ENCODE measurements at places on chromosomes 6 and 20.
A peak's percentile ranks its signal among the peaks of the same experiment; 100 is the strongest.

- no peak for DNase-seq
Observed at GRCh38 chr6:127924440-127924839, 23.6 kb upstream of the THEMIS start.

GRCh38 chr20:25390538-25391528, at the start of gene ABHD12:
Gene ABHD12 (minus strand): TSS chr20:25390835. CDS start chr20:25390703, 132 bp downstream.
- DNase-seq = peak; percentile 92

- no peak for DNase-seq
Observed at GRCh38 chr6:139490482-139490881, 116.0 kb upstream of the CITED2 start.

DNA sequence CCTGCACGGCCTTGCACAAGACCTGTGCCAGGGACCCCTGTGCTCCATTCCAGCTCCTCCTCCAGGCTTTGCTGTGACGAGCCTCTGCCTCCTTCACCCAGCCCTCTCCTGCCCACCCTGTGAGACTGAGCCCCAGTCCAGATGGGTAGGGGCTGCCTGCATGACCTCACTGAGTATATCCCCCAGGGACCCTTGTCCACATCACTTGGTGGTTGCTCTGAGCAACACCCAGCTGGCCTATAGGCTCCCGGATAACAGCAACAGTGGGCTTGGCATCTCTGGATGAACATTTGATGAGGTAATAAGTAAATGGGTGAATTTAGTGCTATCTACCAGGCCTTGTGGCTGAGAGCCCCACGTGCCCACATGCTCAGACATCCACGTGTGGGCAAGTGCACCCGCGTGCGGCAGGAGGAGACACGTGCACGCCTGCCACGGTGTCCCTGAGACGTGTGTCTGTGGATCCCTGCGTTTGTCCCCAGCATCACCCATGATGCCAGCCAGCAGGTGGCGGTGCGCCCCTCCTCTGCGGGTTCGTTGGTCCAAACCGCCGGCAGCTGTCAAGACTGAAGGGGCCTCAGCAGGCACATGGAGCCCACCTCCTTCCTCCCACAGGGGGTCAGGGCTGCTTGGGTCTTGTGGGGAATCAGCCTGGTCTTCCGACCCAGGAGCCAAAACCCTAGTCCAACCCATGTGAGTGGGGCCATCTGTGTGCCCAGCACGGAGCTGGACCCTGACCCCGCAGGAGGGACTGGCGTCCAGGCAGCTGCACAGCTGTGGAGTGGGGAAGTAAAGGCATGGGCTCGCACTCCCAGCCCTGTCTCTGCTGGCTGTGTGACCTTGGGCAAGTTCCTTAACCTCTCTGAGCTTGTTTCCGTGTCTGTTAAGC, 45.9 kb downstream of the FGD2 start:
- DNase-seq = peak; percentile 87

DNA sequence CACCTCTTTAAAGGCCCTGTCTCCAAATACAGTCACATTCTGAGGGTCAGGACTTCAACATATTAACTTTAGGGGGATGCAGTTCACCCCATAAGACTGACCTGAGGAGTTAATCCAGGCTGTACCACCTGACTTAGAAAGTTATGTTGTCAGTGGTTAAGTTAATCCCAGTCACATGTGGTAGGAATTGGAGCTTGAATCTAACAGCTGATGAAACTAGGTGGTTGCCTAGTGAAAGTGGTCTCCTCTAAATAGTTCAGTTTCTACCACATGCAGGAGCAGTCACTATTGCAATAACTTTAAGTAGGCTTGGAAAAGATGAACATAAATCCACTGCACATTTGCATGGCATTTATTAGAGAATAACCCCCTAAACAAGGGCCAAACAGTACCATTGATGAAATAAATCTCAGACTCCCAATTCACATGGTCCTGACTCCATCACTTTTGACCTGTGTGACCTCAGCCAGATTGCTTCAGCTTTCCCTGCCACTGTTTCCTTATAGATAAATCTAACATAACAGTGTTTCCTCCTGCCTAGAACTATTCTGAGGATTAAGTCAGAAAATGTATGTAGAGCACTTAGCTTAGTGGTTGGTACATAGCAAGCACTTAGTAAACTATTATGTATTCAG, 20.1 kb downstream of the SAMD5 start:
- no peak for DNase-seq

GRCh38 chr6:35343835-35344550, 1.6 kb downstream of the PPARD start:
- DNase-seq = no peak

- DNase-seq = peak; percentile 17
Observed at GRCh38 chr20:36754656-36755222, 8.8 kb upstream of the NDRG3 start.

DNA sequence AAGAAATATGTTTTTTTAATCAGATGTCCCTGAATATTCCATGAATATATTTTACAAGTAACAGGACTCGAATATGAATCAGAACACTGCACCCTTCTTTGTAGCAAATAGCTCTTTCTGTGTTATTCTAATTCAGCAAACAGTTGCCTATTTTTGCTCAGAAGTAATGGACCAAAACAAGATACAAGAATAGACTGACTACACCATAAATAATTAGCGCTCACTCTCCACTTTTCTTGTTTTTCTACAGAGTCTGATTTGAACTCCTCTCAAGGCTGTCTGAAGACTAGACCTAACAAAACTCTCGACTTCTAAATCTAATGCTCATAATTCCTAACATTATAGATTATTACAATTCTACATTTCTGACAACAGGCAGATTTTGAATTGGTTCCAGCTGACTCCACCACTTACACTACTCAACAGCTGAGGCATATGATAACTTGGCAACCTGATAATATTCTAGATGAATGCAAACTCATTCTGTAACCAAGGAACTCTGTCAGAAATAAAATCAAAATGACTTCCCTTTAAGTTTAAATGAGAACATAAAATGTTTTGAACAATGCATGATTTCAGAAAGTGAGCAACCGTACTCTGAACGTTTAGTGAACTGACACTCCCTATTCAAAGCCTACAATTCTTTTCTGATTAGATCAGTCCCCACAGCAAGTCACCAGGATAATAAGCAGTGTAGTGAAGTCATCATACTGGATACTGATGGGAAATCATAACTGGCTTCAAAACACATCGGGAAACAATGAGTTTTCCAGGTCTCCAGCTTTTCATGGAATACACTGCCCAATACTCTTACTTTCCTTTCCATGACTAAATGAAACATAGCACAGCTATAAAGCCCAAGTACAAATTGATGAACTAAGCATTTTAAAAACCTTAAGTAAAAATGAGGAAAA, 114.2 kb upstream of the BEND6 start:
- DNase-seq = no peak

- no peak for DNase-seq
Observed at GRCh38 chr6:113458368-113459010, 398.7 kb upstream of the MARCKS start.

DNA sequence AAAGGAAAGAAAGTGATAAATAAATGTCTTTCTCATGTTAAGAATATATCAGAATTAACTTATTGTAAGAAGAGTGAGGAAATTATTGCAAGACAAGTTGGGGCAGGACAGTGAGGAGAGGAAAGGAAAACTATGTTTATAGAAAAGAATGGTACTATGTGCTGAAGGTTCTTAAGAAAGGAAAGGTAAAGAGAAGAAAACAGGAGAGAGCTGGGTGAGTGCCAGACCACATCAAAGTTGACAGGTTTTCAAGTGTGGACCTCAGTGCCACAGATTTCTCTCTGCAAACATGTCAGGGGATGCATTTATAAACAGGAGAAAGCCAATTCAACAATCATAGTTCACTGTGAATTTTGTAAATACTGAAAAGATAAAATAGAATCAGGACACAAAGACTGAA, 439.2 kb downstream of the PKHD1 start:
- DNase-seq = no peak

GRCh38 chr20:8457978-8458377, 325.9 kb downstream of the PLCB1 start:
- DNase-seq = no peak

GRCh38 chr20:45834797-45835161, 1.2 kb downstream of the SNX21 start:
- no peak for DNase-seq

DNA sequence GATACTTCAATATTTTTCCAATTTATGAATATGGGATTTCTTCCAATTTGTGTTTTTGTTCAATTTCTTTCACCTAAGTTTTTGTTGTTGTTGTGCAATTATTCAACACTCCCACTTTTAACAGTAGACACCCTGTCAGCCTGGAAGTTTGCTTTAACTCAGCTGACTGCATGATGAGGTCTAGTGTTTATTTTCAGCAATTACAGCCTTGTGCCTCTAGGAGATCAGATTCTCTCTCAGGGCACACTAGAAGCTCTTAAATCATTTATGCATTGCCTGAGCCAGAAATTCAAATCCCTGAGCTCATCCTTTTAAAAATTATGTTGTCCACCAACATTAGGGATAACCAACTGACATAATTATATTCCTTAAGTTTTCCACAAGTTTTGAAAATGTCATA, 85.7 kb downstream of the MRAP2 start:
- no peak for DNase-seq

DNA sequence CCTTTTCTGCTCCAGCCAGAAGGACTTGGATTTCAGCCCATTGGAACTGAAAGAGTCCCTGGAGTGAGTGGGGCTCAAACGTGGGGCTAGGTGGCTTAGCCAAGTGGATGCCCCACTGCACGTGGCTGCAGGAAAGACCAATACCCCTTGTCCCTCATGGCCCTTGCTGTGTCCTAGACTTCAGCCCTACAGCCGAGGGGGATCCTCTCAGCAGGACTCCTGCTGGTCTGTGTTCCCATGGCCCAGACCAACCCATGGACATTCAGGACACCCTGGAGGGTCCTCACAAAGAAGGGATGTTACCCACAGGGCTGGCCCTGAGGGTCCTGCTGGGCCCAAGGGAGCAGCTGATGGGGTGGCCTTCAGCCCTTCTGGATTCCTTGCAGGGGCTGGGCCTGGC, 30.0 kb upstream of the PHACTR3 start:
- no peak for DNase-seq

- no peak for DNase-seq
Observed at GRCh38 chr20:22985239-22985778, 49.8 kb upstream of the SSTR4 start.

GRCh38 chr20:62739581-62740285, 31.1 kb downstream of the NTSR1 start:
- DNase-seq = peak; percentile 26

GRCh38 chr6:62530985-62531384, 245.0 kb upstream of the KHDRBS2 start:
- DNase-seq = no peak

DNA sequence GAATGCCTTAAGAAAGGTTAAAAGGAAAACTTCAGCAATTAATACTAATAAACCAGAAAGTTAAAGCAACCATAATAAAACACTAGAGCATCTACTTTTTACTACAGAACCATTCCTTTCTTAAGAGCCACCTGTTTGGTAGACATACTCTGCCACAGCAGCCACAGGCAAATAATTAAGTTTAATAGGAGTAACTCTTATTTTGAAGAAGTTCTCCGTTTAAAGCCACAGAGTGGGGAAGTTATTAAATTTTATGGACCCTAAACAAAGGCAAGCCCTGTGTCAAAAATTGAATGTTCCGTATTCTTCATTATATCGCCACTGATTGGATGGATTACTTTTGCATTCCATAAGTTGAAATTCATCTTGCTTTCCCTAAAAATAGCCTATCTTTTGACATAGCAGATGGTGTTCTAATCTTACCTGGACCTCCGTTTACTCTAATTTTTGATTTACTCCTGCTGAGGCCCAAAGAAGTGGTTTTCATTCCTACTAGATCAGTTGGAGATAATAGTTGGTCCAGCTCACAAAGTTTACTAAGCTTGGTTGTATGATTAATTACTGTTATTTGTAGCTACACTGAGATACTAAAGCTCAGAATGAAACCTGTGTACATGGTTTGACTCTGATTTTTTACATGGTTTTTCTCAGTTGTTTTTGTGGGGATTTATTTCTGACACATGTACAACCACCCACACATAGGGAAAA, 140.4 kb upstream of the SUPT3H start:
- no peak for DNase-seq

DNA sequence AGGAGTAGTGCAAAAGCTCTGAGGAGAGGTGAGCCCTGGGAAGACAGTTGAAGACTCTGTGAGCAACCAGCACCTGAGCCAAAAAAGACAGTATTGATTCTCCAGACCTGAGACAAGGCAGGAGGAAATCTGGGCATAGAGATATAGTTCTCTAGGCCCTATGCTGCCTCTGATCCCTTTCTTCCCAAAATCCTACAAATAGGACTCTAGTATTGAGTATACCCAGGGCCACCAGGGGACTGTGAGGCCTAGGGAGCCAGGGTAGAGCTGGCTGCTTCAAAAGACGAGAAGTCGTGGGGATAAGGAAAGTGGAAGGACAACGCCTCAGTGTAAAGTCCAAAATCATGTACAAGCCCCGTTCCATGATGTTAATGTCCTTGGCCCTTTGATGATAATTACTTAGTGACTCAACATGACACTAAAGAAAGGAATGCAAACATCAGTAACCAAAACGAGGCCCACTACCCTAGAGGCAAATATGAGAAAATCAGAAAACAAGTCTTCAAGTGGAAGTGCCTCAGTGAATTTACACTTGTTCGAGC, 197.3 kb upstream of the PROKR2 start:
- DNase-seq = no peak

GRCh38 chr6:113486199-113486598, 370.9 kb upstream of the MARCKS start:
- DNase-seq = no peak

DNA sequence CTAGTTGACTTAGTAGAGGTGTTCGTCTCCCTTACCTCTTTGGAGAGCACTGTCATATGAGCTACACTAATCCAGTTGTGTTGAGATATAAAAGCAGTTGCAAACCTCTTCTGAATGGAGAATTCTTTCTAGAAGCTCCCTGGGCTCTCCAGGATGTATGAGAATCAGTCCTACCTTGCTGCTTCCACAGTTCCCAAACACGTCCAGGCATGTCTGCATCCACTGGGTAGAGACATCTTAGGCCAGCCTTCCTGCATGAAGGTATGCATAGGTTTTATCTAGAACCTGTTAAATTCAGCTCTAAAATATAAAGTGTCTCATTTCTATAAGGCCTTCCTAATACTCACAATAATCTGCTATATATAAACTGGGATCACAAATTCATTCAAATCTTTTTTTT, 297.7 kb downstream of the CDC5L start:
- no peak for DNase-seq

DNA sequence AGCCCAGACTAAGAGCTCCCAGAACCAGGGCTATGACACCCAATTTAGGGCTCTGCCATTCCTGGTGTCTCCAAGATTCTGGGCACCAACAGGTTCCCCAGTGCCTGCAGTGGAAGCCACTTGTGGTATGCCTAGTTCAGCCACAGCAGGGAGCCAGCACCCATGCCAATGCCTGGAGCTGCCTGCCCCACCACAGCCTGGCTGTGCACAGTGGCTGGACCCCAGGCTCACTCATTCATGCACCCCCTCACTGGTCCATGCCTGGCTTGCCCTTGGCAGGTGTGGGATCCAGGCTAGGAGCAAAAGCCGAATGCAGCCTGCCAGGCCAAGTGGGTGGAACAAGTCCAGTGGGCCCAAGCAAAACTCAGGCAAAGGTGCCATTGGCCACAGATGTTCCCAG, 91.9 kb downstream of the MKKS start:
- no peak for DNase-seq

DNA sequence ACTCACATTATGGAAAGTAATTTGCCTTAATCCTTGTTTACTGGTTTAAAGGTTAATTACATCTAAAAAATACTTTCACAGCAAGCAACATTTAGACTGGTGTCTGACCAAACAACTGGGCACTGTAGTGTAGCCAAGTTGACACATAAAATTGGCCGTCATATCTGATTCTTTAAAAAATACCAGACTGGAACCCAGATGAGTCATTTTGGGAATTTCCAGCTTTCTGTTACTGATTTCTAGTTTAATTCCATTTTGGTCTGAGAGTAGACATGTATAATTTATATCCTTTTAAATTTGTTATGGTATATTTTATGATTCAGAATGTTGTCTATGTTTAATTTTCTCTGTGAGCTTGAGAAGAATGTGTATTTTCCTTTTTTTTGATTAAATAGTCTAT, 44.1 kb downstream of the SCP2D1 start:
- DNase-seq = no peak
